ENCODE measurements at places on chromosomes 16 and 17. TPM values are rescaled to one million over a fixed set of nuclear protein-coding genes. Genes with fewer than 3 reads are reported as not detected.

Gene SYNGR3
- 8.3 TPM for total RNA-seq

Gene NKD1
- 0.31 TPM for total RNA-seq

Gene STH
- total RNA-seq = not detected

Gene KANSL1
- total RNA-seq = 27.0 TPM

Gene SLFN12
- total RNA-seq = not detected

Gene CDYL2
- 0.54 TPM for total RNA-seq

Measured in A549 treated with ZK216348 at 1 μM for 4 hours (cell line).